Activated CD4-positive, CD25-positive, alpha-beta regulatory T cell treated with anti-CD3 and anti-CD28 coated beads, Interleukin-2, amount 50 U/mL, for 24 hours (primary cell): ENCODE measurements at places on chromosomes 3 and 15.

DNA sequence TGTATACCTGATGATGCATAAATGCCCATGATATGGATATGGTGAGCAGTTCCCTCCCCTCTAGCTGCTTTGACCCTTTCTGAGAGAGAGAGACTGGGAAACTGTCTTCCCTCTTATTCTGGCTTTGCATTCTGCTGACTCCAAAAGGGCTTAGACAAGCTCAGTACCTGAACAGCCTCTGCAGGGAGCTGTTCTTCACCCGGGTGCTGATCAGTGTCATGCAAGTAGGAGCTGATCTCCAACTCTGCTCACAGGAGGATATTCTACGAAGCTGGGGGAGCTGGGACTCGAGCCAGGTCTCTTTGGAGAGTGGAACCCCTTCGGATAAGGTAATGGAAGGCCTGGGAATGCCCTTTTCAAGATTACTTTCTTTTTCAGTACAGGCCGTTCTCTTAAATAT is 237.1 kb downstream of the RYR3 start:
- ATAC-seq = no peak

DNA sequence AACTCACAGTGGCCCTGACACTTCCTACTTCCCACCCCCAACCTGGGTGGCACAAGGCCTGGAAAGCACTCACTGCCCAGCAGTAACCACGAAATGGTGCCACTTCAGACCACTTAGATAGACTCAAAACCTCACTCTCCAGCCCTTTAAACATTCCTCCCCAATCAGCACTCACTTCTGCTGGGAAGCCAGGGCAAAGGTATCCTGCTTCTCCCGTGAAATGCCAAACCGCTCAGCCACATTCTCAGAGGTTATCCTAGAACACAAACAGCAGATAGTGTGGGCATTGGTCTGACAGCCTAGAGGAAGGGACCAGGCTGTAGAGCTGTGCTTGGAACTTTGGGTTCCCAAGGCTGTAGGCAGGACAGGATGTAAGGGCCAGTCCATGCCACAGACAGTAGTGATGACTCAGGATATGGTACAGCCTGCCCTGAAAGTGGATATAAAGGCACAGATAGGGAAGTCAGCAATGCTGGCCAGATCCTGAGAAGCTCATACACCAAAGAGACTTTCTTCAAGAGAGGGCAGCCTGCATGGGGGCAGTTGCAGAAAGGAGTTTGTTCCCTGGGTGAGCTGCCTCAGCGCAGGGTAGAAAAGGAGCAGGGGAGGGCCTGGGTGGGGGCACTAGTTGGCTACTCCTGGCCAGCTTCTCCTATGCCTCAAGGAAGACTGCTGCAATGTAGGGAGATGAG is 9.2 kb downstream of the ACAA1 start:
- no peak for ATAC-seq

DNA sequence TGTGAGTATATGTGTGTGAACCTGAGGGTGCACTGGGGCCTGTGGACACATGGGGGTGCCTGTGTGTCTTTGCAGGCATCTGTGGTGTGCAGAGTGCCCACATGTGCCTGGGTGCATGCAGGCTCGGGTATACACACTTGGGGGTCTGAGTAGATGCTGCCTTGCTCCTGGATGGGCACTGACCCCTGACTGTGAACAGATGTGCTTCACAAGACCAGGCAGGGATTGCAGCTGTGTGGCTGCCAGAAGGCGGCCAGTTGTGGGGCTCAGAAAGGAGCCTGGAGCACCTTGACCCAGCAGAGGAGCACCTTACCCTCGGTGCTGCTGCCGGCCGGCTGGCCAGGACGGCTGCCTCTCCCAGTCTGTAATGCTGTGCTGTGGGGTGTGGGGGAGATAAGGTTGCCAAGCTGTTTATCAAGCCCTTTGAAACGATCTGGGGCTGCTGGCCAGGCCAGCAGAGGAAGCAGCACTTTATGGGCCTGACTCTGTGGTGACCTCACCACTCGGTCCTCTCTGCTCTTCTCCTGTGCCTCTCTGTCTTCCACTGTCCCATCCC is 55.5 kb upstream of the MRPS22 start:
- no peak for ATAC-seq

DNA sequence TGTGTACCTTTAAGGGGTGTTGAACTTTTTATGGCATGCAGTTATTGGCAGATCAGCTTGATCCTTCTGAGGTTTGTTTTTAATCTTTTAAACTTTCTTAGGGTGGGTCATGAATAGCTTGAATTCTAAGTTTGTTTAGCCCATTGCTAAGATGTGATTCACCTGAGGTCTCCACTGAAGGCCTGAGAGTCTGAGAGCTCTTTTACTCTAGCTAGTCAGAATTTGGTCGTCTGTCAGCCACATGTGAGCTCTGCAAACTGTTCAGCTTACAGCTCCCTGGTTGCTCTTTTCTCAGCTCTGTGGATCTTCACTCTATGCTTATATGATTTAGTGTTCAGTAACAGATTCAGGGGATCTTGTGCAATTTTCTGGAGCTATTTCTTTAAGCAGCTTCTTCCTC is 161.3 kb downstream of the ABHD5 start:
- no peak for ATAC-seq

DNA sequence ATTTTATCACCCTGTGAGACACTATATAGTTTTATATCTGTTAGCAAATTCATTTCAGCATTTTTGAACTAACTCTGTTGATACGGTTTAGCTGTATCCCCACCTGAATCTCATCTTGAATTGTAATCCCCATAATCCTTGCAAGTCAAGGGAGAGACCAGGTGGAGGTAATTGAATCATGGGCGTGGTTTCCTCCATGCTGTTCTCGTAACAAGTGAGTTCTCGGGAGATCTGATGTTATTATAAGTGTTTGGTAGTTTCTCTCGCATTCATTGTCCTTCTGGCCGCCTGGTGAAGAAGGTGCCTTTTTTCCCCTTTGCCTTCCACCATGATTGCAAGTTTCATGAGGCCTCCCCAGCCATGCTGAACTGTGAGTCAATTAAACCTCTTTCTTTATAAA is 53.2 kb upstream of the TMC3 start:
- no peak for ATAC-seq

- ATAC-seq = no peak
These were observed 50.3 kb upstream of the DPH6 start for GRCh38 chr15:35596285-35596684.

DNA sequence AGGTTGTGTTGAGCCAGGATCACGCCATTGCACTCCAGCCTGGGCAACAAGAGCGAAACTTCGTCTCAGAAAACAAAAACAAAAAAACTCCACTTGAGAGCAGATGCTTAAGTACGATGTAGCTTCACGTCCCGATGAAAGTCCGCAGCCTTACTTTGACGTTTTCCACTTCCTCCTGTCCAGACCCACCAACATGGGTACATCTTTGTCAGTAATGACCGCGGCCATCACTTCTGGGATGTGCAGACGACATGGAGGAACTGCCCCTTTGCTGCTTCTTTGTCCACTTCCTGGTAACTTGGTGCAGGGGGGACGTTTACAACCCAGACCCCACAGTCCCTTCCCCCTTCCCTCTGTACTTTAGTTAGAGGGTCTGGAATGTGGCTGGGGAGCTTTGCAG is 48.7 kb downstream of the CRABP1 start:
- no peak for ATAC-seq
